ENCODE measurements at places on chromosomes 2 and 18.

DNA sequence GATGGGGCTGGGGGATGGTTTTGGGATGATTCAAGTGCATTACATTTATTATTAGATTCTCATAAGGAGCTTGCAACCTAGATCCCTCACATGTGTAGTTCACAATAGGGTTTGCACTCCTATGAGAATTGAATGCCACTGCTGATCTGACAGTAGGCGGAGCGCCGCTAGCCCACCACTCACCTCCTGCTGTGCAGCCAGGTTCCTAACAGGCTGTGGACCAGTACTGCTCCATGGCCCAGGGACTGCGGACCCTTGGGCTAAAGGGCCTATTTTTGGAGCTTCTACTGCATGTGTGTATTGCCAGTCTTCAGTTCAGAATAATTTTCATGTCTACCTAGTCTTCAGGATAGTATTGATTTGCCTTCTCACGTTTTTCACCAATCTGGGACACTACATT is 165.3 kb upstream of the TWIST2 start:
- no peak for DNase-seq

- no peak for DNase-seq
These were observed 116.8 kb upstream of the SERPINE2 start for GRCh38 chr2:224155896-224156295.

DNA sequence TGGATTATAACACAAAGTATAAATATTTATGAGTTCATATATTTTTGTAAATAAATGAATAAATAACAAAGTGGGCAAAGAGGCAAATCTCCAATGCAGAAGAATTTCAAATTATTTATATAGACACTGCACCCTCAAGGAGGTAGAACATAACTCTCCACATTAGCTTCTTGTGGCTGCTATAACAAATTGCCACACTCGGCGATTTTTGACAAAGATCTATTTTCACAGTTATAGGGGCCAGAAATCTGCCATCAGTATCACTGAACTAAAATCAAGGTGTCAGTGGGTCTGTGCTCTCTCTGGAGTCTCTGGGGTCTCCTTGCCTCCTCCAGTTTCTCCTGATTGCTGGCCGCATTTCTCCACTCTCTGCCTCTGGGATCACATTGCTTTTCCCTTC is 92.0 kb upstream of the FAM136A start:
- DNase-seq = no peak

- no peak for DNase-seq
These were observed 5.1 kb upstream of the SDC1 start for GRCh38 chr2:20230114-20230425.

- DNase-seq = no peak
These were observed 27.4 kb downstream of the HPCAL1 start for GRCh38 chr2:10329880-10330699.

DNA sequence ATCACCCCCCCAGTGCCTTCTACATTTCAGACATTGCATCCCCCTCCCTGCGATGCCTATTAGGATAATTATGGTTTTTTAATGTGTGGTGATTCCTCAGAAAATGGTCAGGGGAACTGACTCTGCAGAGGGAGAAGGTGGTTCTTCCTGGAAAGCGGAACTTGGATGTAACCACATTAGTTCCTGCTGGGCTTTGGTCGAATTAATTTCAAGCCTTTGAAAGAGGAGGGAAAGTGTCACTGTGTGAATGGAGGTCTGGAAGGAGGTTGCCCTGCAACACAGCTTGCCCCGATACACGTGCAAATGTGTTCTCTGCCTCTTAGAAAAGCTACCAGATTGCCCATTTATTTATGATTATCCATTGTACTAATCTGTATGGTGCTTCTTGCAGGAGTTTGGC is 63.2 kb upstream of the TPO start:
- DNase-seq = no peak

GRCh38 chr18:45106331-45106774 is 425.7 kb downstream of the SETBP1 start:
- peak; percentile 25 for DNase-seq

DNA sequence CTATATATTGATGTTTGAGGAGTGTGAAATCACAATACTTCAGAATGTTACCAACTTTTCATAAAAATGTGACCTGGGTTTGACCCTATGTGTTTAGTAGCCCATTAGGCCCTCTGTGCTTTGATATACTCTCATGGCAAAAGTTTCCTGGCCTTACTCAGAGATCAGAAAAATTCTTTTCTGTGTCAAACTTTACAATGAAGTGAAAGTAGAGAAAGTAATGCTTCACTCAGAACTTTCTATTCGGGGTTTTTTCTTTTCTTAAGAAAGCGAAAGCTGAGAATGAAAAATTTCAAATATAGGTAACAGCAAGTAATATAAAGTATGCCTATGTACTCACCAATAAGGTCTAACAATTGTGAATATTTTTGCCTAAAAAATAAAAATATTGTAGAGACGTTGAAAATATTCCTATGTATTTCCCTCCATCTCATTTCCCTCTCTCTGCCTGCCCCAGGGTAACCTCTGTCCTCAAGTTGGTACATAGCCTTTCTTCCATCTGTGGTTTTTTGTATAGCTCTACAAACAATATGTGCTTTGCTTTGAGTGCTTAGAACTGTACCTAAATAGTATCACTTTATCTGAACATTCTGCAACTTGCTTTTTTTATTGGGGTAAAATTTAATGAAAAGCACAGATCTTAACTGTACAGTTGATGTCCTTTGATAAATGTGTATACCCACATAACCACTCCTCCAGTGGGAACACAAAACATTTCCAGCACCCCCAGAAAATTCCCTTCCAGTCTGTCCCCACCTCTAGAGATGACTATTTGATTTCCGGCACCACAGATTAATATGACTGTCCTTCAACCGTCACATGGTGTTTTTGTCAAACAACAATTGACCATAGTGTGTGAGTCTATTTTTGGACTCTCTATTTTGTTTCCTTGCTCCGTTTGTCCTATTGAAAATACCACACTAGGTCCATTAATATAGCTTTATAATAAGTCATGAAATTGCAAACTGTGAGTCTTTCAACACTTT is 10.3 kb upstream of the ACKR3 start:
- no peak for DNase-seq

DNA sequence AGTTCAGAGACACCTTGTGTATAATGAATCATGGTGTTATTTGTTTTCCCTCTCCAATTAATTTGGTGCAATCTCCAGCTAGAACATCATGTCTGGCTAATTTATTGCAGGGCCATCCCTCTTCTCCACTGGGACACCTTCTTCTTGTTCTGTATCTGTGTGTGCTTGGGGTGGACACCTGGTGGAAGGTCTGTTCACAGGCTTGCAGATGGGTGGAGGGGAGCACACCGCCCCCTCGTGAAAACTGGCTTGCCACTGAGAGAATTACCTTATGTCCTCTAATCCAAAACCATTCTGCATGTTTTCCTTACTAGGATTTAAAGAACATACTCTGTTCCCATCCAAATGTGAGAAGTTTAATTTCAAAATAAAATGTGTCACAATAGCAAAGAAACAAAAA is 1160.4 kb upstream of the ZEB2 start:
- no peak for DNase-seq
